ENCODE measurements at places on chromosomes 1 and 21. TPM values are rescaled to one million over a fixed set of nuclear protein-coding genes. Genes with fewer than 3 reads are reported as not detected.
A peak's percentile ranks its signal among the peaks of the same experiment; 100 is the strongest.

Gene SCAF4
- 4.9 TPM for total RNA-seq

- H3K27me3 ChIP-seq, result no peaks in the 10 kb centered on the region
- H3K4me3 ChIP-seq, result no peak overlapping the region
- no peak overlapping the region for H3K27ac ChIP-seq
- no peak for DNase-seq
- H3K36me3 ChIP-seq, result no peaks in the 10 kb centered on the region
Observed at GRCh38 chr1:66374561-66375111, 159.3 kb upstream of the SGIP1 start.

Gene DNAJC28
- total RNA-seq, result 1.4 TPM

DNA sequence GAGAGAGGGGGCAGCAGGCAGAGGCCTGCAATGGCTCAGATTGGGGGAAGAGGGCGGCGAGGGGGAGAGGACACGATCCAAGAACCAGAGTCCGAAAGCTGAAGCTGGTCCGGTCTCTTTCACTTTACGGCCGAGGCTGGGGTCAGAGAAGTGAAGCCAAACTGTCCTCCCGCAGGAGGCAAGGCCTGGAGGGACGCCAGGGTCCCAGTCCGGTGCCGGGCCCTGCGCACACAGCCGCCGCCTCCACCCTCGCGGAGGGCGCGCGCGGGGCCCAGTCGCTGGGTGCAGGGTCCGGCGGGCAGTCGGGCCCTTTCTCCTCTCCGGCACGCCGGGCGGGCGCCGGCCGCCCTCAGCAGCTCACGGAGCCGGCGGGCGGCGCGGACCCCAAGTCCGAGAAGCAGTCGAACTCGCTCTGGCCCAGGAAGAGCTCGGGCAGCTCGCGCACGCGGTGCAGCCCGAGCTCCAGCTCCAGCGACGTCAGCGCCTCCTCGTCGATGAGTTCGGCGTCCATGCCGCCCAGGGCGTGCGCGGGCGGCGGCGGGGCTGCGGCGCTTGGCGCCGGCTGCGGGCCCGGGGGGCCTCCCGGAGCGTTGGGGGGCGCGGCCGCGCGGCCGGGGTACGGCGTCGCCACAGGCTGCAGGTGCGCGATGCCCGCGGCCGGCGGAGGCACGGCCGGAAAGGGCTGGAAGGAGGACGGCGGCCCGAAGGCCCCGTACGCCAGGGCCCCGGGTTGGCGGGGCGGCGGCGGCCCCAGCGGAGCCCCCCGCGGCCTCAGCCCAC lies 749 bp downstream of the CITED4 start:
- H3K27ac ChIP-seq, result peak overlapping the region; percentile 95
- DNase-seq, result peak; percentile 52
- H3K36me3 ChIP-seq, result no peaks in the 10 kb centered on the region

DNA sequence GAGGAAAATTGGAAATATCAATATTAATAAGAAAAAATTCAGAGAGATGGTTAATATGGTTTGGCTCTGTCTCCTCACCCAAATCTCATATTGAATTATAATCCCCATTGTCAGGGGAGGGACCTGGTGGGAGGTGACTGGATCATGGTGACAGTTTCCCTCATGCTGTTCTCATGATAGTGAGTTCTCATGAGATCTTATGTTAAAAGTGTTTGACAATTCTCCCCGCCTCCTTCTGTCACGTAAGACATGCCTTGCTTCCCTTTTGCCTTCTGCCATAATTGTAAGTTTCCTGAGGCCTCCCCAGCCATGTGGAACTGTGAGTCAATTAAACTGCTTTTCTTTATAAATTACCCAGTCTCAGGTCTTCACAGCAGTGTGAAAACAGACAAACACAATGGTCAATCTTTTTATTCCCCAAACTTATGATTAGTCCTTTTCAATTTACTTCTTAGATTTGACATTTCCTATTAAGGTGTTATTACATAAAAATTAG lies 11.0 kb downstream of the EGLN1 start:
- H3K4me1 ChIP-seq, result no peaks in the 10 kb centered on the region
- H3K27me3 ChIP-seq, result no peaks in the 10 kb centered on the region
- H3K4me3 ChIP-seq, result no peak overlapping the region
- H3K27ac ChIP-seq, result no peak overlapping the region
- no peaks in the 10 kb centered on the region for H3K36me3 ChIP-seq

All from uterus (tissue), 4 donors.